ENCODE measurements at places on chromosomes 2 and 18. TPM values are rescaled to one million over a fixed set of nuclear protein-coding genes. Genes with fewer than 3 reads are reported as not detected.

The SLC4A1AP gene
- 22.4 TPM for total RNA-seq

The ELOA2 gene
- total RNA-seq: not detected

The FHOD3 gene
- total RNA-seq: 2.0 TPM

The PAX8 gene
- 0.52 TPM for total RNA-seq

The TIA1 gene
- 130 TPM for total RNA-seq

DNA sequence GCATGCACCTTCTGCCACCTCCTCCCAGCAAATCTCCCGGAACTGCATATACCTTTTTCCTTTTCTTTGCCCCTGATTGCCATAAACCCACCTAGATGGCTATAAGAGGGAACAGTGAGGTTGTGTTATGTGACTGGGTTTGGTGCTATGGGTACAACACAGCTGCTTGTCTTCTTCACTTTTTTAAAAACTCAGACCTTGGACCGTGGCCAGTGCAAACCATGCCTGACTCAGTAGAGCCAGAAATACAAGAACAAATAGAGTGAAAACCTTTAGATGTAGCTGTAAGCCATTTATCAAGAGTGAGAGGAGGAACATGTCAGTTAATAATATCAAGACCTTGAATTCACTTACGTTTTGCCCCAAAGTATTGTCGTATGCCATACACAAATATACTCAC is 267.4 kb upstream of the CHAC2 start:
- H3K36me3 ChIP-seq: no peaks in the 10 kb centered on the region
- no peak overlapping the region for H3K4me3 ChIP-seq
- H3K4me1 ChIP-seq: peaks cover 51% of the 10 kb centered on the region
- peak overlapping the region; percentile 20 for H3K27ac ChIP-seq

- no peaks in the 10 kb centered on the region for H3K27me3 ChIP-seq
- DNase-seq: no peak
- H3K27ac ChIP-seq: no peak overlapping the region
- no peak overlapping the region for H3K4me3 ChIP-seq
Observed at GRCh38 chr18:44635546-44635945, 45.1 kb upstream of the SETBP1 start.

GRCh38 chr2:133489146-133489545 is 79.1 kb downstream of the NCKAP5 start:
- no peak for DNase-seq
- H3K27ac ChIP-seq: peak overlapping the region; percentile 21
- peaks cover 6% of the 10 kb centered on the region for H3K4me1 ChIP-seq
- no peaks in the 10 kb centered on the region for H3K27me3 ChIP-seq
- H3K36me3 ChIP-seq: no peaks in the 10 kb centered on the region
- no peak overlapping the region for H3K4me3 ChIP-seq

DNA sequence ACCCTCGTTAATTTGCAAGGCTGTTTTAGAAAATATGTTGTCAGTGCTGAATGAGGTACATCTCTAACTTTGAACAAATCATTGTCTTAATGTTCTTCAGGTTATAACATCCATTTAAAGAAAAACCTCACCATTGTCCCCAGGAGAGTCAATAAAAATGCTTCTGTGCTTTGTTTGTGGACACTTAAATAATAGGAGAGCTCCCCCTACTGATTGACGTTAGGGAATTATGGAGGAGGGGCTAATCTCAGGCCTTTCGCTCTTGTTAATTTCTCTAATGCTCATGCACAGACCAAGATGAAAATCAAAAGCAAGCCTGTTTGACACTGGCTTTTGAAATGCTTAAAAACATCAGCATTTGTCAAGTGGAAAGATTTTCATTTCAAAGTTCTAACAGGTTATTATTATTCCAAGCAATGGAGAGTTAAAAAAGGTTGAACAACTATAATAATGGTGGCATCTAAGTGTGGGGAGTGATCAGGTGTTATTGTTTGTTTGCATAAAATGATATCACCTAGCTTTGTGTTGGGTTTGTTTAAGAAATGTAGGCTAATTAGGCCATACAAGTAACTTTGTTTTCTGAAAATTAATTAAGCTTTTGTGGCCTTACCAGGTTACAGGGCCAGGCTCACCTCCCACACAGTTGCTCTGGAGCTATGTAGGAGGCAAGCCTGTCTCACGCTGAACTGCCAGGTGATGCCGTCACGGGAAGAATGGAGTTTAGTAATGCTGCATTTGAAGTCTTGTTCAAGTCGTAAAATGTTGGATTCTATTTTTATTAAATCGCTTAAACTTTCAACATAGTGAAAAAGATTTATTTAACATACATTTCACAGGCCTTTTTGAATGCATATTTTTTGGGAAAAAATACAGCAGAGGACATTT is 51.7 kb upstream of the SMIM21 start:
- no peaks in the 10 kb centered on the region for H3K27me3 ChIP-seq
- no peaks in the 10 kb centered on the region for H3K4me1 ChIP-seq
- no peak overlapping the region for H3K27ac ChIP-seq
- H3K4me3 ChIP-seq: no peak overlapping the region

DNA sequence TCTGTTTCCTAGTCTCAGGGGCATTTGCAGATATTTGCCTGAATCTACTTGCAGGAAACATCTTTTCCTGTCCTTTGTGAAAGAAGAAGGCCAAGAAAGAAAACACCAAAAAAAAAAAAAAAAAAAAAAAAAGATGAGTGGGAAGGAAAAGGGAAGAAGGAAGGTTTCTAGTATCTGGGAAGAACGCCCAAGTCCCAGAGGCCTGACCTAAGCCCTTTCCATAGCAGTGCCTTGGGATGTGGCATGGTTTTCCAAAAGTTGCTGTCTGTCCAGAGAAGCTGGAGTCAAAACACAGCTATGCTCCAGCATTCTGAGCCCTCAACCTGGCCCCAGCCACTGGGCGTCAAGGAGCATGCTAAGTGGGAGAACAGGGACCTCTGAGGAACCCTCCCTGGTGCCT is 123.5 kb downstream of the INHBB start:
- peak; percentile 23 for DNase-seq
- H3K4me3 ChIP-seq: no peak overlapping the region
- H3K36me3 ChIP-seq: no peaks in the 10 kb centered on the region
- H3K27me3 ChIP-seq: no peaks in the 10 kb centered on the region
- peaks cover 68% of the 10 kb centered on the region for H3K4me1 ChIP-seq

DNA sequence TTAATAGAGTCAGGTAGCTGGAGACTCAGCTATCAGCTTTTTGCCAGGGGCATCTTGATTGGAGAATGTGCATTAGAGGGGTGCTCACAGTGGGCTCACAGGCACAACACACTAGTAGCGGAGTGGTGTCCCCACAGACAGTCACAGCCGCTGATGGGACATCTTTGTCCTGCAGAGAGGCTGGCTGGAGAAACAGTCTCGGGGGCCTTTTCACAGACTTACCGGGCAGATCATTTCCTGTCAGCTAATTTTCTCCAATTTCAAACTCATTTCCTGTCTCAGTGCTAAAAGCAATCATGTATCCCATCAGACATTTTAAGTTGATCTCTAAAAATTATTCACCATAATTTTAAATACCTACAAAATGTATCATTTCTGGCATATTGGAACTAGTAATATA is 562.6 kb downstream of the DCDC2C start:
- no peak overlapping the region for H3K4me3 ChIP-seq
- DNase-seq: no peak
- no peaks in the 10 kb centered on the region for H3K36me3 ChIP-seq
- no peaks in the 10 kb centered on the region for H3K4me1 ChIP-seq
- no peaks in the 10 kb centered on the region for H3K27me3 ChIP-seq

- H3K36me3 ChIP-seq: no peaks in the 10 kb centered on the region
- H3K4me1 ChIP-seq: no peaks in the 10 kb centered on the region
- DNase-seq: no peak
Observed at GRCh38 chr18:49699303-49699702, 114.0 kb downstream of the ACAA2 start.
